ENCODE measurements at places on chromosomes 2 and 18.

DNA sequence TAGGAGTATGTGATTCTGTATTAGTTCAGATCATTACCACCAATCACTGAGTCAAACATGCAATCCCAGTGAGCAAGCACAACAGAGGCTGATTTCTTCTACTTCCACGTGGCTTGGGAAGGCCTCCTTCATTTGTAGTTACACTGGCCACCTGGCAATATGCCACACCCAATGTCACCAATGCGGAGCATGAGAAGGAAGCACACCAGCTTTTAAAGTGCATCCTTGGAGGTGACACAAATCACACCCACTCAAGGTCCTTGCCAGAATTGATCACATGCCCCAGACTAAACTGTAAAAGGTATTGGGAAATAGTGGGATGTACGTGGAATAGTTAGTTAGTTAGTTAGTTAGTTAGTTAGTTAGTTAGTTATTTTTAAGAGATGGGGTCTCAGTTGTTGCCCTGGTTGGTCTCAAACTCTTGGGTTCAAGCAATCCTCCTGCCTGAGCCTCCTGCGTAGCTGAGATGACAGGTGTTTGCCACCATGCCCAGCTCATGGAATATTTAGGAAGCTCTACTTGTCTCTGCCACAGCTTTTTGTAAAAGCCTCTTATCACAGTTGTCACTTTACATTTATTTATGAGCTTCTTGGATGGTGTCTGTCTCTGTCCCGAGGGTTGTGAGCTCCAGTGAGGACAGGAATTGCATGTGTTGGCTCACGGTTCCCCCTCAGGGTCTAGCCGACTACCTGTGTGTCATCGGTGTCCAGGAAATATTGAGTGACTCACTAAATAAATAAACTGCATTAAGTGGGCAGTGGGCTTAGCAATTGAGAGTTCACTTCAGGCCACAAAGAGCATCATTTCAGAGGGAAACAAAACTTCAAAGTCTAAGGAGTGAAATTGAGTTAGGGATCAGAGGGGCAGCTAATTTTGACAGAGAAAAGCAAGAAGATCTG, 28.1 kb upstream of the CAB39 start:
- DNase-seq: no peak

DNA sequence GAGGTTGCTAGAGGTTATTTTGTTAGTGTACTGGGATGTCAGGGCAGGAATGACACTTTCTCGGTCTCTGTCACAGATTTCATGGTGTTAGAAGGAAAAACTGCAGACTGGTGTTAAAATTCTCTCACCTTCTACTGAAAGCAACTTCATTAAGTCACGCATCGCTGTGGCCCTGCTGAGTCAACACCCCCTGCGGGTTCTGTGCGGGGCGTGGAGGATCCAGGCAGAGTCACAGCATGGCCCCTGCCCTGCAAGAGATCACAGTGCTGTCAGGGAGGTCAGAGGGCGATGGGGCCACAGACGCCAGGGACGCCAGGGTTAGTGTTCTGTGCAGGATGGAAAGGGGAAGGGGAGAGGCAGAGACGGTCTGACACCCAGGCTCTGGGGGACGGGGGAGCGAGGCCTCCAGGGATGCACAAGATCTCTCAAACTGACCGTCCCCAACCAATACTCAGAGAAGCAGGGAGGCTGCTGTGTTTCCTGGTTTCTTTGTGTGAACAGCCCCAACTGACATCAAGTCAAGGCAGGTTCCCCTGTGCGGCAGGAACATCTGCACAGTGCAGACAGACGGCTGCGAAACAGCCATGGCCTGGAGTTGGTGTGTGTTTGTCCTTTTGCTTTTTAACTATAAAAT, 354.9 kb upstream of the SALL3 start:
- DNase-seq: peak; percentile 22

GRCh38 chr2:51208521-51208920, 176.6 kb upstream of the NRXN1 start:
- DNase-seq: no peak

DNA sequence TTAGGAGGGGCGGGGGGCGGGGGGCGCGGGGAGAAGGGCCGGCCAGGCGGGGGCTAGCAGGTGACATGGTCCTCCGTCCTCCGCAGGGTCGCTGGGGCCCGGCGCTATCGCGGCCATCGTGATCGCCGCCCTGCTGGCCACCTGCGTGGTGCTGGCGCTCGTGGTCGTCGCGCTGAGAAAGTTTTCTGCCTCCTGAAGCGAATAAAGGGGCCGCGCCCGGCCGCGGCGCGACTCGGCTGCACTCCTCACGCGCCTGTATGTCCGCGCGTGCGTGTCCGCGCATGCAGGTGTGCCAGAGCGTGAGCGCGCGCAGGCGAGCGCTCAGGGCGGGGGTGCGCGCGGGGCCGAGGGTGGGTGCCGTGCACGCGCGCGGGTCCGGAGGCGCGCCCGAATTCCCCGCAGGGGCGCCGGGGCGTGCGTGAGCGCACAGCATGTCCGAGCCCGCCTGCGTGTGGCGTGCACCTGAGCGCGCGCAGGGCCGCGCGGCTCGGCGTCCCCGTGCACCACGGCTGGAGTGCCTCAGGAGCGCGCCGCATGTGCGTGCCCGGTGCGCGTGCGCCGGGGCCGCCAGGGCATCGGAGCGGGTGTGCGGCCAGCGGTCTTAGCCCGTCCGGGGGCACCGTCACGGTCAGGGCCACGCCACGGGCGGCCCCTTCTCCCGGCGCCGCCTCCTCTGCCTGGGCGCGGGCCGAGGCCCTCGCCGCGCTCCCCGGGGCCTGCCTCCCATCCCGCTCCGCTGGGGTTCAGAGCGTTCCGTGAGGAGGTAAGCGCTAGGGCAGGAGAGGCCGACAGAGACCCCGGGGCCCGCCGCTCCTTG, 6.3 kb downstream of the SNORC start:
- DNase-seq: peak; percentile 87

- no peak for DNase-seq
Measured at GRCh38 chr2:104120171-104120570, 733.7 kb upstream of the POU3F3 start.

- no peak for DNase-seq
Measured at GRCh38 chr2:220370764-220371163, 743.3 kb downstream of the SLC4A3 start.

DNA sequence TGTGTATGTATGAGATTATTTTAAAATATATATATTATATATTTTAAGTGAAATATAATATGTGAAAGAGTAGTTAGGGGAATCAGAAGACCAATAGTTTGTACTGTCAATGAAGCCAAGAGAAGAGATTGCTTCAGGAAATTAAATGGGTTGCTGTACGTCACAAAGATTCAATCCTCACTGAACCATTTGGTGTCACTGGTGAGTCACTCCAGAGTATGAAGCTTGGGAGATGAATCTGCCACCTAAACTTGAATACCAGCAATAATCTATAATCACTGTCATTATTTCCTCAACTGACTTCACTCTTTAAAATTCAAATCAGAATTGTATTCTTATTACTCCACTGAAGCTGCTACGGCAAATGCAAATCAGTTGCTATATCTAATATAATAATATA, 41.9 kb upstream of the SCN9A start:
- DNase-seq: no peak

DNA sequence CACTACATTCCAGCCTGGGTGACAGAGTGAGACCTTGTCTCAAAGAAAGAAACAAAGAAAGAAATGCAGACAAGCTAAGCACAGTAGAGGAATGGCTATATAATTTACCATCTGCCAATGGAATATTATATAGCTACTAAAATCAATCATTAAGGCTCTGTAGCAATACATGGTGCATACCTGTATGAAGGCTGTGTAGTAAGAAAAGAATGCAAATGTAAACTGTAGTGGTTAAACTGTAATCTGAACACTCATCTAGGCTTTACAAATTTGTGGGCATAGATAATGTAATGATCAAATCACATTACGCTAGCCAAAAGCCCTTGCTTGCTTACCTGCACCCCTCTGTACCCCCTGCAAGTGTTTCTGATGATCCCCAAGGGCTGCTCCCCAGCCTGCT, 230.9 kb downstream of the LTBP1 start:
- no peak for DNase-seq

DNA sequence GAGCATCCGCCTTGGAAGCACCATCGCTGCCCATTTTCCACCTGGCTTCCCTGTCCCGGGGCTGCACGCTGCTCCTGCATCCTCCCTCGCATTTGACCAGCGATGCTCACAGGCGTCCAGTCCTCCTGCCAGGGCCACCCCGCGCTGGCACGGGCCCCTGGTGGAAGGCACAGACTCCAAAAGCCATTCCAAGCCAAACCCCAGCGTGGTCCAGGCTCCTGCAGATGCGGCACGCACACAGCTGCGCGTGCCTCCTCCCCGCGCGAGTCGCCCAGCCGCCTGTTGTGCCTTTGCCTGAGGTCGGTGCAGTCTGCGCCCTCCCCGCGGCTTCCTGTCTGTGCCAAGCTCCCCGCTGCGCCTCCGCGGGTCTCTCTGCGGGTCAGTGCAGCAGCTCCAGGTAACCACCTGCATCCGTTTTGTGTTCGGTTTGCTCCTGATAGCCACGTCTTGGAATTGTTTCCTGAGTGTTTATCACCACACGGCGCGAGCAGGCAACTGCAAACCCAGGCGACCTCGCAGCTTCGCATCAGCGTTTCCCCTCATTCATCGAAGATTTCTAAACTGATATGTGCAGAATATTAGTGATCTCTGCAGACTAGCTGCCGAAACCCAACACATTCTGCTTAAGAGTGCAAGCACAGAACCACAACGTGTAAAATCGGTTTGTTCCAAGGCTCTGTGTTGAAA, 65.2 kb upstream of the SALL3 start:
- peak; percentile 88 for DNase-seq
